ENCODE measurements at places on chromosomes 2 and 18.
A peak's percentile ranks its signal among the peaks of the same experiment; 100 is the strongest.

GRCh38 chr18:54790109-54790508 lies 38.2 kb upstream of the RAB27B start:
- no peak for DNase-seq

- no peak for DNase-seq
These were observed 102.2 kb downstream of the CDC42EP3 start for GRCh38 chr2:37569131-37569823.

DNA sequence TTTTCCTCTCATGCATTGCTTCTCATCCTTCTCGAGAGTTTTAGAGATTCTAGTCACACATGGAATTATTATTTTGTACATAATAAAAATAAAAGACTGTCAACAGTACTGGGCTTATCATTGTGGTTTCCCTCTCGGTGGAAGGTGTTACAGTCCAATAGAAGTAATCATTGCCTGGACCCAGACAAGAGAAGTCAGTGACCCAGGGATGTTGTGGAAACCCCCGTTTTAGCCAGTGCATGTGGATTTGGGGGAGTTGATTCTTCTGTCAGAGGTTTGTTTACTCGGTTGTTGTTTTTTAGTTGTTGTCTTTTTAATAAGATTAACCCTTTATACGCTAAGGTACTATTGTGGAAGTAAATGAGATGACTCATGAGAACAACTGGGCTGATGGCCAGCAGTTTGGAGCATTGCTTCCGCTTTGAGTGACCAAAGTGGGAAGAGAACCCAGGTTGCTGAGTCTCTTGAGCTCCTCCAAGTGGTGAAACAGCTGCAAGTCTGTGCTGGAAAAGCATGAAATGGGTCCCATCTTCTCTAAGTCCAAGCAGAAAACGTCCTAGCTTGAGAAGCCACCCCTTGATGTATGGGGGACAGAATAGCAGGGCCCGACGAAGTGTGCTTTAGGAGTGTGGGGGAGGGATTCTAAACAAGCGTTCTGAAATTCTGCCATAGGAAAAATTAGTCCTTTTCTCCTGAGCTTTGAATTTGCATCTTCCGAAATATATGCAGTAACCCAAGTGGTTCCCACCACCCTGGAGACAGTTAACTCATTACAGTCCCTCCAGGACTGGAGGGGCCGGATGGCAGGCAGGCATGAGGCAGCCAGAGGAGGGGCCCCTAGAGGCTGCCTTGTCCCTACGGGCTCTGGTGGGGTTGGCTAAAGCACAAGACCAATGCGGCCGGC lies 61.8 kb upstream of the GPR45 start:
- peak; percentile 10 for DNase-seq

- DNase-seq = no peak
These were observed 1.3 kb downstream of the HDAC4 start for GRCh38 chr2:239399433-239399920.

GRCh38 chr2:162037028-162037795 lies 36.8 kb downstream of the DPP4 start:
- no peak for DNase-seq

DNA sequence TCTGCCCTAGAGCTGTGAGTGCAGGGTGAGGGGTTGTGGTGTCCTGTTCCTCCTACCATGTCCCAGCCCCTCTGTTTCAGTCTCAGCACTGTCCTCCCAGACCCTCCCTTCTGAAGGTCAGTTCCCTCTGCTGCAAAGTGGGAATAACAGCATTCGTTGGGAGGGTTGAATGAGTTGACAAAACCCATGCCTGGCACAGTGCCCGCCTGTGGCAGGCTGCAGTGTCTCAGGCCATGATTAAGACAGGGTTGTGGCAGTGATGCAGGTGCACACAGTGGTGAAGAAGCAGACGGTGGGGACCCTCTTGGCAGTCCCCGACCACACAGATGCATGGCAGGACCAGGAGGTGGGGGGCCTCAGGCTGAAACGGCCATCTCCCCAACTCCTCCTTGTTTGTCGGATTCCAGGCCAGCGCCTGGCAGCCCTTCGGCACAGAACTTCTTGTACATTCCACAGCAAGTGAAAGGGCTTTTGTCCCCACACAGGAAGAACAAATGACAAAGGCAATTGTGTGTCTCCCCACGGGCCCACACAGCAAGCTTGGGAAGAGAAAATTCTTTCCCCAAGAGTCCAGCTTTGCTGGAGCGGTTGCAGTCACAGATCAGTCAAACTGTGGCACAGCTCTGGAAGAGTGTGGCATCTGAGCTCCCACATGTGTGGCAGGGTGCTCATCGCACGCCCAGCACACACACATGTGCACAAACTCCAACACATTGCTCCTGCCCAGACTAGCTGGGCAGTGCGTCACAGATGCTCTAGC lies 92.0 kb upstream of the MSH2 start:
- no peak for DNase-seq

DNA sequence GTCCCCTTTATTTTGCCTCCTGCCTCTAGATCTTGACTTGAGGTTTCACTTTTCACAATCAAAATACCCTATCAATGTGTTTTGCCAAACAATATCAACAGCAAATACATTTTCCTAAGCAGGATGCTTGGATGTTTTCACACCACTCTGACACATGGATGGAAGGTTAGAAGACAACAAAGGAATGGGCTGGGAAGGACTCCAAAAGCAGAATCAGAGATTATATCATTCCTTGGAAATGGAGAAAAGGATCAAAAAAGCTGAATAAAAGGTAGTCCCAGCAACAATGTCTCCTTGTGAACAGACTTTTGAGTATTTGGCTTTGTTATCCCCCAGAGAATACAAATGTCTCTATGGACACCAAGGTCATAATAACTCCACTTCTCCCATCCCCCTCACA lies 170.8 kb downstream of the ETAA1 start:
- DNase-seq = no peak

- DNase-seq = no peak
These were observed 4.6 kb downstream of the DSC2 start for GRCh38 chr18:31097666-31098065.

- no peak for DNase-seq
These were observed 12.6 kb downstream of the CYRIA start for GRCh38 chr2:16653083-16653375.

GRCh38 chr2:72731116-72731515 lies 94.7 kb downstream of the EXOC6B start:
- no peak for DNase-seq

GRCh38 chr2:143514413-143514812 lies 385.2 kb downstream of the ARHGAP15 start:
- DNase-seq = no peak

- DNase-seq = no peak
These were observed 12.4 kb downstream of the CNNM4 start for GRCh38 chr2:96772903-96773671.

DNA sequence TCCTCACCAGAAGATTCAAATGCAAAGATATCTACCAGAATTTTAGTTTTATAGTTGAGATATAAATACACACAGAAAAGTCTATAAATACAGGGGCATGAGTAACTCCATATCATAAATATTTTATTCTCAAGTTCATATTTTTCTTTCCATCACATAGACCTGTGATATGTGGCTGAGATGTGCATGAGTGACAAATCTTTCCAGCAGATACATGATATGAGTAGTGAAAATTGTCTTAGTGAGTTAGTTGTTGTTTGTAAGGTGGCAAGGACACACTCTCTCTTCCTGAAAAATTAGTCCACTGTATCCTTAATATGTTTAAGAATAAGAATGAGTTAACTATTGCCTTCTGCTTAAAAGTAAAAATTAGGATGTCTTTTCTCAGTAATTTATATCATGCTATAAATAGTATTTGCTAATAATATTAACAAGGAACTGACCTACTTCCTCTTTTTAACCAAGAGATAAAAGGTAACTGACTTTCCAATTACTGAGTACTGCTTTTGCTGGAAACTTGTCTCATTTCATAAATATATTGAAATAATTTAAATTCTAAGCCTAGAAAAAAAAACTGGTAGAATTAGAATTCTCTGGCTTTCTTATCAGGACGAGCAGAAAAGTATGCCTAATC lies 85.2 kb upstream of the SESTD1 start:
- DNase-seq = no peak

DNA sequence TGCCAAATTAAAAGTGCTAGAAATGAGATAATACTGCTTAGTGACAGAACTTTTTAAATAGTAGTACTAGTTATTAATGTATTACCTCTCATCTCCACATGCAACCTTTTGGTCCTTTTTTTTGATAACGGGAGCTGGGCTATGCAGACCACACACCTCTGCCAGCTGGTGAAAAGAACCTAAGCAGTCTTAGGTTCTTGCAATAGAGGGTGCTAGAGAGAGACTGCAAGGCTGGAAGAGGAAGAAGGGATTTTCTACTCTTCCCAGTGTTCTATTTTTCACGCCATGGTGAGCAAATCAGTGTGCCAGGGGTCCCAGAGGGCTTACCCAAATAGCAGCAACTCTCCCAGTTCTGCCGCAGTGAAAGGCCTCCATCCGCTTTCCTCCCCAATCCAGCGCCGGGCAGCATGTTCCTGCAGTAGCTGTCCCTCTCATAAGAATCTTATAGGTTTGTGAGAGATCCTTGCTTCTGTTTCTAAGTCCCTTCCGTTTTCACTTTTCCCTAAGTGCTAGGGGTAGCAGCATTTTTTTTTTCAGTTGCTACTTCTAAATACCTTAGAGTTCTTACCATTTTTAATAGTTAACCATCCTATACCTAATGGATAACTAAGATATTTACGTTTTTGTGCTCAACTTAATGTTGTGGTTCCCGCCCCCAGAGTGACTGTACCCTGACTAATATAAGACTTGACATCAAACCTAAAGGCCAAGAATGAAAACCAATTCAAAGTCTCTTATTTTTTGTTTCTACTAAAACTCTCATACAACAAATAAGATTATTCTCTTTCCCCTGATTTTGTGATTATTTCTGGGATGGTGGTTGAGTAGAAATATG lies 69.4 kb upstream of the UBE2E3 start:
- DNase-seq = no peak

DNA sequence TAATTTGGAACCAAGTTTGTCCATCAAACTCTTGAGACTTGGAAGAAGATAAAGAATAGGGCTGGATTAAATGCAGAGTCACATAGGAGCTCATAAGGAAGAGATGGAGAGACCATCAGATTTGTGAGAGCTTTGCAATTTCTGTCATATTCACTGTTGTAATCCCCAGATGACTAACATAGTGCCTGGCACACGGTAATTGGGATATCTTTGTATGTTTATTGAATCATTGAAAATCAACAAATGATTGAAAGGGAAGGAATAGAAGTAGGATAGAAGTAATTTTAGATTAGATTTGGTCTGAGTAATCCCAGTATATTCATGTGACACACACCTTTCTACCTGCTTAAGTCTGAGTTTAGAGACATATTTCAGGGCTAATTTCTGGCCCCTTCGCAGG lies 75.4 kb downstream of the LCLAT1 start:
- DNase-seq = no peak

DNA sequence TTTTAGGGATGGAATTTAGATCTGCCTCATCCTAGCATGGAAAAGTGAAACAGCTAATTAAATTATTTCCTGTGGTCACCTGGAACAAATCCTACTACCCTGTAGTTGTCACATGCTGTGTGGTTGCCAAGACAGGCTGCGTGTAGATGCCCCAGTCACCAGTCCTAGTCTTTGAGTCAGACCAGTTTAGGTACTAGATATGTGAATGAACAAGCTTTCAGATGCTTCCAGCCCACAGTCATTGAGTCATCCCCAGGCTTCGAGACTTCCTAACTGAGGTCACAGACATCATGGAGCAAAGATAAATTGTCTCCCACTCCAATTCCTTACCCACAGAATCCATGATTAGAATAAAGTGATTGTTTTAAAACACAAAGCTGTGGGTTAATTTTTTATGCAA lies 35.8 kb upstream of the GRB14 start:
- DNase-seq = no peak

DNA sequence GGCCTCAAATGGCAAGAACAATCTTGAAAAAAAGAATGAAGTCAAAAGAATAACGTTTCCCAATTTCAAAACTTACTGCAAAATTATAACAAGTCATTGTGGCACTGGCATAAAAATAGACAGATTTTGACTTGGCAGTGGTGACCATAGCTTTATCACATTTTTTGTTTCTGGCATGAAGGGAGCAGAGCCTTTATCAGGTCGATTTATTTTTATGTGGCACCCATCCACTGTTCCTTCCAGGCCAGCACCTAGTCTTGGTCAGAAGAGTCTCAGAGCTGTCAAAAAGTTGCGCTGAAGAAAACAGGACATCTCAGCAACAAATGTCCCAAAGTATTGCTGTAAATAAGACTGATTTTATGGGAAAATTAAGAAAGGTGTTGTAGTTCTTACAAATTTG lies 92.4 kb downstream of the TRABD2A start:
- no peak for DNase-seq

DNA sequence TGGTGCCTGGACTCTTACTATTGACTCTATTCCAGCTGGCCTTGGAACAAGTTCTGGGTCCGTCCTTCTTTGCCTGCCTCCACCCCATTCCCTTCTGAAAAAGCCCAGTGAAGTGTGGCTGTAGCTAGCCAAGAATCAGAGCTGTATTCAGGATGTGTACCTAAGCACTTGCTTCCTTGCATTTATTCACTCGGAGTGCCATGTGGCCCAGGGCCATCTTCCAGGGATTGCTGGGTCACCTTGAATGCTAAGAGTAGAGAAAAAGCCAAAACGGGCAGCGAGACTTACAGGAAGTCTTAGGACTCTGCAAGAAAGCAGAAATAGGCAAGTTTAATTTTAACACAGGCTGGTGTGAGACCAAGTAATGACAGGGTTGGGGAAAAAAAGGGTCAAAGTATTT lies 4.1 kb downstream of the ITGA6 start:
- no peak for DNase-seq

- DNase-seq = no peak
These were observed 4.2 kb upstream of the WDFY1 start for GRCh38 chr2:223949241-223949840.

- DNase-seq = no peak
These were observed 497 bp upstream of the GIGYF2 start for GRCh38 chr2:232696609-232697058.

DNA sequence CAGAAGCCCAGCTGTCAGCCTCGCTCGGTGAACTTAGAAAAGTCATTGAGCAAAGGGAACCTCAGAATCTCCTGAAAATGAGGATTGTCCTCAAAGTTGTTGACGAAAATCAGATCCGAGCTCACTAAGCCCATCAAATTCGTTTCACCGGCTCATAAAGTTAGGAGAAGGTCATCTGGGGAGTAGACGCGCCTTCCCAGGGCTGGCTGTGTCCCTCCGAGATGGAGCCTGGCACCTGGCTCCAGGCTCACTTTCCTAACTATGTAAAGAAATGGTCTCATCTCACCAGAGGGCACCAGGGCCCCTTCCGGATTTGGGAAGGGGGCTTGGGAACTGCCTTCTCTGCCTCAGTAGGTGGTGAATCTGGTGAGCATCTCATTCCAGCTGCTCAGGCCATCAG lies 145.5 kb downstream of the PXDN start:
- no peak for DNase-seq

DNA sequence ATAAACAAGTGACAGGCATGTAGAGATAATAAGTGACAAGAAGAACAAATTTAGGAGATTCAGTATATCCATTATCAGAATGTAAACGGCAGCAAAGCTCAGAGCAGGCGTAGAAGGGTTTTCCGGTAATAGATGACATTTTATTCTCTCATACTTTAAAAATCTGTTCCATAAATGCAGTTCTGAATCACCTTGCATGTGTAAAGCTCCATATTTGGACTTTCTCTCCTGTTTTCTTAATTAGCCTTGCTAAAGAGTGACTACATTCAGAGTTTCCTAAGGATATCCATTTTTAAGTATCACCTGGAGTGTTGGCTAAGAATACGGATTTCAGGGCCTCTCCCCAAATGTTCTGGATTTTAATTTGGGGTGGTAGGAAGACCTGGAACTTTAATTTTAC lies 122.0 kb downstream of the SPP2 start:
- no peak for DNase-seq

All from SHP77 treated with DMSO at 0.1 percent for 48 hours (cell line).